ENCODE measurements at places on chromosomes 12 and 14. TPM values are rescaled to one million over a fixed set of nuclear protein-coding genes. Genes with fewer than 3 reads are reported as not detected.

FAM234B gene
- 3.9 TPM for total RNA-seq

LALBA gene
- not detected for total RNA-seq

TDRD9 gene
- 0.60 TPM for total RNA-seq

ADAMTS20 gene
- total RNA-seq: not detected

PTGDR gene
- not detected for total RNA-seq

ATP5MC2 gene
- total RNA-seq: 356 TPM

DAO gene
- not detected for total RNA-seq

ARID2 gene
- total RNA-seq: 46.9 TPM

All from activated CD4-positive, alpha-beta T cell treated with anti-CD3 and anti-CD28 coated beads, Interleukin-2, amount 10 ng/mL, durations not matched to agents 7 days and 5 days (primary cell).